ENCODE measurements at places on chromosomes 6 and 20.

DNA sequence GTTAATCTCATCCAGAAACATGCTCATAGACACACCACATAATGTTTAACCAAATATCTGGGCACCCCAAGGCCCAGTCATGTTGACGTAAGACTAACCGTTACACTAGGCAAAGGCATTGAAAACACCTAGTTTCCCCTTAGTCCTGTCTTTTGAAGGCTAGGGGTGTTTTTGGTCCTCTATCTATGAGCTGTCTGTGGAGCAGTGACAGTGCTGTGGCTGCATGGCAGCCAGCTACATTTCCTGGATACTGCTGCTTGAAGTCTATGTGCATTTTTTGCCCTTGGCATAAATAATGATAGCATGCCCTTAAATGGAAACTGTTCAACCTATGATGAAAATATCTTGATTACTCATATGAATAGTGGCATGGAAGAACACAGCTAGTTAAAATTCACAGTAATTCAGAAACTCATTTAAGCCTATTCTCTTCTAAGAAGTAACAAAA is 18.6 kb downstream of the FARS2 start:
- DNase-seq = no peak

- no peak for DNase-seq
Measured at GRCh38 chr6:329888-330691, 37.8 kb downstream of the DUSP22 start.

GRCh38 chr6:24149836-24150235 is 23.8 kb downstream of the NRSN1 start:
- no peak for DNase-seq

- DNase-seq = no peak
Measured at GRCh38 chr20:22795871-22796270, 211.5 kb upstream of the FOXA2 start.

- no peak for DNase-seq
Measured at GRCh38 chr6:55180258-55180657, 5.9 kb downstream of the HCRTR2 start.

DNA sequence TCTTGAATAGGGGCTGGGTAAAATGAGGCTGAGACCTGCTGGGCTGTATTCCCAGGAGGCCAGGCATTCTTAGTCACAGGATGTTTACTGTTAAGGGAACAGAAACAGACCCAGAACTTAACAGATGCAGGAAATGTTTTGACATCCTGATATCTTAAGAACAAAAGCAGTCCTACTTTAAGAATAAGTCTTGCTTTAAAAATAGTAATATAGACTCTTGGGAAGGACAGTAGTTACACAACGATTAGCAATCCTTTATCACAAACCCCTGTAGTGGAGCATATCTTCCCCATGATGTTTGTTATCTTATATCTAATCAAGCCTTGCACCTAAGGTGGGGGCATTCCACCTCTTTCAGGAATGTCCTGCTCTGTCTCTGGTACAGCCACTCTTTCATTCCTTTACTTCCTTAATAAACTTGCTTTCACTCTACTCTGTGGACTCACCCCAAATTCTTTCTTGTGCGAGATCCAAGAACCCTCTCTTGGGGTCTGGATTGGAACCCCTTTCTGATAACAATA is 493.7 kb upstream of the SULF2 start:
- no peak for DNase-seq

DNA sequence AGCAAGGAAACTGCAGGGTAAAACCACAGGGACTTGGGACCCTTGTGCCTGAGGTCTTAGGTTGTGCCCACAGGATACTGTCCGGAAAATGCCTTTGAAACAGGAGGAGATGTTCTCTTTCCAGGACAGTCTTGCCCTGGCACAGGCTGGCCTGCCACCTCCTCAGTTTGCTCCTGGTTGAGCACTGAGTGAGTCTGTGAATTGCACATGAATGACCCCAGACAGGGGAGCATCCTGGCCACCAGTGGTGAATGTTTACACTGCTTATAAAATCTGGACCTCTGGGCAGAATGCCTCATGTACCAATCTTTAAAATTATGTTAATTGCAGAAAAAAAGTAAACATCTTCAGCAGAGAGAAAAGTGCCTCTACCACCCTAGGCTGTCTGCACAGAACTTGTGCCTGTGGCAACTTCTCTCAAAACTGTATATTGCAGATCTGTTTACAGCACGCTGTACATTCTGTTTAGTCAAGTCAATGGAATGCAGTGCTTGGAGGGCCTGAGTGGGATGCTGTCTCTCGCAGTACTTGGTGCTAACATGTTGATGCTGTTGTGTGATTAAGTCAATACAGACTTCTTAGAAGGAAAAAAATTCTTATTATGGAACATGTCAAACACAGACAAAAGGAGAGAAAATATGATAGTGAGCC is 242.1 kb downstream of the SOD2 start:
- no peak for DNase-seq

DNA sequence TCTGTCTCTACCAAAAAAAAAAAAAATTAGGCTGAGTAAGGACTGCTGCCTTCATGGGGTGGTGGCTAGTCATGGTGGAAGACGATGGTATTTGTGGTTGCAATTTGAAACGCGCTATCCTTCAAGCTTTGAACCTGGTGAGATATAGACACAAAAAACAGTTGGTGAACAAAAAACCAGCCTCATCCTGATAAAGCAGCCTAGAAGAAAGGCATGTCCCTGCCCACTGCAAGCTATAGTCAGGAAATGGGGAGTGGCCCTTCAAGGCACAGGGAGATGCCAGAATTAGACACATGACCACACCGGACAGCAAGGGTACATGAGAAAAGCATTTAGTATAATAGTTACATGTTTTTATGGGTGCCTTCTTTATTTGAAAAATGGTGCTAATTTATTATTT is 193.6 kb downstream of the NFATC2 start:
- no peak for DNase-seq

DNA sequence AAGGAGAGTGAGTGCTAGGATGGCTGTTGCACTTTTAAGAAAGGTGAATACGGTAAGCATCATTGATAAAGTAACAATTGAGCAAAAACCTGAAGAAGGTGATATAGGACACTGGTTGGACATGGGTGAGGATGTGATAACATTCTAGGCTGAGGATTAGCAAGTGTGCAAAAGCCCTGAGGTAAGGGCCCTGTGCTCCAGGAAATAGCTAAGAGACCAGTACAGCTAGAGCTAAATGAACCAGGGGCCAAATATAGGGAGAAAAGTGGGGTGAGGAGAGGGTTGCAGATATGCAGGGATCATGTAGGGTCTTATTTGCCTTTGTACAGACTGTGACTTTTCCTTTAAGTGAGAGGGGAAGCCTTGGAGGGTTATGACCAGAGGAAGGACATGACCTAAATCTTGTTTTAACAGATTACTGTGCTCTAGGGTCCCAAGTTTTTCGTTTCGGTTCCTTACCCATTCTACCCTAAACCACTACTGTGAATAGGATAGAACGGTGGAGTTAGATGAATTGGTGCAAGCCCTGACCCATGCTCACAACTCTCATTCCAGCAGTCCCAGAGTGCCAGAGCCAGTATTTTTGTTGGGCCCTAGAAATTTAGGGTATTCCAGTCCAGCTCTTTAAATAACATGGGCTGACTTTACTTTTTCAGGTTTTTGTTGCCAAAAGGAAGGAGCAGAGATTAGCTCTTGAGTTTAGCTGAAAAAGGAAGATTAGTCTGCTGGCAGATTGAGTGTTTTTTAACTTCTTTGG is 10.7 kb downstream of the MAPK14 start:
- DNase-seq = no peak

DNA sequence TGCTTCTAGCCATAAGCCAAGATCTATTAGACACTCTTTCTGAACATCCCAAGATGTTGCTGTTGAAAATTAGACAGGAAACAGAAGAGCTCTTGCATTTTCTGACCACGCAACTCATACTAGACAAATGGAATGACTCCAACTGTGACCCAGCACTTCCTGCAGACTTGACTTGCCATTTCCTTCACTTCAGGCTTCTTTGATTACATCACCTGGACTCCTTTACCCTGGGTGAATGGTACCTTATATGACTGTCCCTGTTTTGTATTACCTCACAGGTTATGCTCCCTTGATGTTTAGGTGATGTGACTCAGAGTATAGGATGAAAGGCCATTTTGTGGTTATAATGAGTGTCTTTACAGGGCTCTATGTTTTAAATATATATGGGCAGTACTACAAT is 236.1 kb downstream of the BMP2 start:
- no peak for DNase-seq

DNA sequence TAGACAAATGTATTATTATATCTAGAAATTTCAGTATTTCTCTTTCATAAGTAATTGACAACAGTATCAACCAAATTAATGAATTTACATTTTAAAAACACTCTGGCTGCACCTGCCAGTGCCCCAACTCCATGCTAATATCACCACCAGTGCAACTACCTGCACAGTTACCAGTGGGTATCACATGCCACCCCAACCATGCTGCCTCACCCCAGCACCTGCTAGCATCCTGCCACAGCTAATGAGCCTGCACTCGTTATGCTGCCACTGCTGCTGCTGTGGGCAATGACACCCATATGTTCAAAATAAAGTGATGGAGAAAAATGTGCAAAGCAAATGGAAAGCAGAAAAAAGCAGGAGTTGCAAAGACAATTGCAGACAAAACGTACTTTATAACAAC is 855.9 kb upstream of the MANEA start:
- DNase-seq = no peak

DNA sequence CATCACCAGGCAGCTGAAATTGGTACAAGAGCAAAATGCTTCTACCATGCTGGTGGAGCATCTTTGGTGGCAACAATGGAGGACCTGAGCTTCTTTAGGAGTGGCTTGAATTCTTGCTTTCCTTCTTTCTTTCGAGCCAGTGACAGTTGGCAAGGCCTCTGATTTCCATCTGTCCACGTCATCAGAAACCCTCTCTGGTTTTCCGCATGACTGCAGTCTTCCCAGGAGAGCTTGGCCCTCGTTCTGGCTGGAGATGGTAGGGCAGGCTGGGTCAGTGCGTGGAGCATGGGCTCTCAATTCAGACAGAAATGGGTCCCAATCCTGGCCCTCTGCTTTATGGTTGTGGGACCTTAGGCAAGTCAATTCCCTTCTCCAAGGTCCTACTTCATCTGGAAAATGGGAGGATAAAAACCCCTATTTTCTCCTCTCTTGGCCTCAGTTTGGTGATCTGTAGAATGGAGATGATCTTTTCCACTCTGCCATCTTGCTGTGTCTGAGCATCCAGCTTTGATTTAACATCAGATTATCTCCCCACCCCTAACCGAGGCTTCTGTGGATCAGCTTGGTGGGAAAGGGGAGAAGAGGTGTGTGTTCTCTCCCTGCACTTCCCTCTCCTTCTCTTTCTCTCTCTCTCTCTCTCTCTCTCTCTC is 3.6 kb upstream of the BPIFB1 start:
- DNase-seq = no peak

GRCh38 chr6:146433881-146434731 is 109.5 kb upstream of the RAB32 start:
- DNase-seq = no peak

DNA sequence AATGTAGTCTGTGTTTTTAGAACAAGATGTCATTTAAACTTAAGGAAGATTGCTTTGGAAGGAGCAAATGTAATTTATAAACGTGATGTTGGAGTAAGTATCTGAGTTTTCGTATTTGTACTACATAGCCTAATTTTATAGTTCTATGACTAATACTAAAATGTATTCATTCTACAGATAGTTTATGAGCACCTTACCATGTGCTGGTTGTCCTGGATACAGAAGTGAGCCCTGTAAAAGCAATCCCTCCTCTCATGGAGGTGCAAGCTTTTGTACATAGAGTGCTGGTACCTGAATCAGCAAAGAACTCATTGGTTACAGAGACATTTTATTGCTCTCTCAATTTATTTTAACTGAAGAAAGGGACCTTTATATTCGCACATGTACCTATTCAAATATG is 27.1 kb downstream of the TBPL1 start:
- DNase-seq = no peak

GRCh38 chr20:51500311-51500710 is 42.2 kb downstream of the NFATC2 start:
- DNase-seq = no peak

DNA sequence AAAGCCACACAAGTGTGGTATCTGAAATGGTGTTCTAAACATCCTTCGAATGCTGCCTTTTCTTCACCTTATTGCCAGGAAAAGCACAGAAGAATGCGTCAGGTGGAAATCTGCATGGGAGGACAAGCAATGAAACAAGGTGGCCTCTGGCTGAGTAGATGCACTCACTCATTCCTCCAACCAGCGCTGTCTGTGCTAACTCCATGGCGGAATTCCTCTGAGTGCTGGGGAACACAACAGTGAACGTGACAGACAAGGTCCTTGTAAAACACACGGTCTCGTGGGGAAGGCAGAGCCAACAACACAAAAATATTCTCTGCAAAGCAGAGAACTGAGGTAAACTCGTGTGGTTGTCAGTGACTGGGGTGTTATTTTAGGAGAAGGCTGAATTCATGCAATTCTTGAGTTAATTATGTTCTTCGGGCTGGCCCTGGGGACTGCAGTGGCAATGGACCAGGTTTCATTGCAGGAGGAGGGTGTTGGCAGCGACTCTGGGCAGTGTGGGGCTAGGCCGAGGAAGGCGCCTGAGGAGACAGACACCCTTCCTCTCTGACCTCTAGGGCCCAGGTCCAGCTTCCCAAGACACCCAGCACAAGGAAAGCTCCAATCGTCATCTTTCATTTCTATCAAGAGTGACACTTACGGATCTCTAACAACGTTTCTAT is 339.7 kb downstream of the PRKN start:
- no peak for DNase-seq

DNA sequence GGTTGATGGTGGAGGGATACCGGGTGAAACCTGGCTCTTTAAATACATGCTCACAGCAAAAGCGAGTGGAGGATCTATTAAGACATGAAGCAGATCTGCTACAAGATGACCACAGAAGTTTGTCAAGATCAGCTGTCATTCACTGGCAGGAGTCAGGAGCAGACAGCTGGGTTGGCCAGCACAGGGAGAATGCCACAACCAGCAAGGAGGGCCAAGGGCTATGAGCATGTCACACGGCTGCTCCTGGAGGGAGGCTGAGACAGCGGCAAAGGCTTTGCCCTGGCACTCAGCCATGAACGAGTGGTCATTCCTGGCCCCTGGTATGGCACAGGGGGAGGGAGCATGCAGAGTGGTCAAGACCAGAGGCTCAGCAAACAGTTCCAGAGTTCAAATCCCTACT is 77.6 kb downstream of the POPDC3 start:
- no peak for DNase-seq

DNA sequence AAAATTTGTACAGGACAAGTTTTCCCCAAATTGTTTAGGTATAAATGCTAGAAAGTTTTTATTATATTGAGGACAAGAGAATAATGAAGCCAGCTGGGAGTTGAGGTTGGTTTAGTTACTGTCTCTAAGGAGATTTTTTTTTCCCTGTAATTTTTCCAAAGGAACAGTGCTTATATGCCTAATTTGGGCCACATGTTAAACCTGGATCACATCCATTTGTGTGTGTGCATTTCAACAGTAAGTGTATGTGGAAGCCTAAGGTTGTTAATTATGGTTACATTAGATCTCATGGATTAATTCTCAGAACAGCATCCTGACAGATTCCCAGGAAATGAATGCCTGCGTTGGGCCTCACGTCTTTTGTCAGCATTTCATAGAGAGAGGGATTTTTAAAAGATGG is 4.5 kb downstream of the IGF2R start:
- DNase-seq = no peak

GRCh38 chr6:71292001-71292400 is 3.4 kb downstream of the OGFRL1 start:
- no peak for DNase-seq

GRCh38 chr6:129657483-129657882 is 52.5 kb downstream of the ARHGAP18 start:
- DNase-seq = no peak

All from hematopoietic multipotent progenitor cell treated with erythropoietin and hydrocortisone succinate and interleukin-3 and kit ligand, for 17 days (in vitro differentiated cells).